ENCODE measurements at places on chromosomes 11 and 22.

DNA sequence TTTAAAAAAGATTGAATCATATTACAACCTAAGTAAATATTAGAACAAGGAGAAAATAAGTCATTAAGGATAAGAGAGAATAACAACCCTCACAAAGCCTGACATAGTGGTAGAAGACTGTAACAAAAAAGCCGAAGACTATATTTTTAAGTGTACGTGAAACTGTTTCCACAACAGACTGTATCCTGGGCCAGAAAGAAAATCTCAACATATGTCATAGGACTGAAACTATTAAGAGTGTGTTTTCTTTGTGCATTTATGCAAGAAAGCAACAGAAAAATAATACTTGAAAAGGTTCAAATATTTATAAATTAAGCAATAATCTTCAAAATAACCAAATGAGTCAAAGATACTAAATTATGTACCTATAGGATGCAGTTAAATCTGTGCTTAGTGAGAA, 309.8 kb downstream of the CASP12 start:
- no peak for DNase-seq

- DNase-seq: no peak
These were observed 156.3 kb upstream of the SESN3 start for GRCh38 chr11:95387325-95387724.

DNA sequence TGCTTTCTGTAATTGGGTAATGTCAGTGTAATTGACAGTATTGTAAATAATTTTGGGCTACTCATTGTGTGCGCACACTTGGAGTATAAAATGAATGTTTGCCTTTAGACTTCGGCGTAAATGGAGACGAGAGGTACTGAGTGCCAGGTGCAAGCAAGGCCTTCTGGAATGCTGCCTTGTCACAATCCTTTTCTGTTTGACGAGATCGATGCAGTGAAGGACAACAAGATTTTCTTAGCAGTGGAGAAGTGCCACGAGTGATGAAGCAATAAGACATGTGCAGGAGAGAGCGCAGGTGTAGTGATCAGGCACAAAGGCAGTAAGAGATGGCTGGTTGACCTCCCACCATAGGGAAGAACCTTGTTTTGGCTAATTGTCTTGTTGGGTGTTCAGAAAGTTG, 67.5 kb downstream of the DDX10 start:
- no peak for DNase-seq

DNA sequence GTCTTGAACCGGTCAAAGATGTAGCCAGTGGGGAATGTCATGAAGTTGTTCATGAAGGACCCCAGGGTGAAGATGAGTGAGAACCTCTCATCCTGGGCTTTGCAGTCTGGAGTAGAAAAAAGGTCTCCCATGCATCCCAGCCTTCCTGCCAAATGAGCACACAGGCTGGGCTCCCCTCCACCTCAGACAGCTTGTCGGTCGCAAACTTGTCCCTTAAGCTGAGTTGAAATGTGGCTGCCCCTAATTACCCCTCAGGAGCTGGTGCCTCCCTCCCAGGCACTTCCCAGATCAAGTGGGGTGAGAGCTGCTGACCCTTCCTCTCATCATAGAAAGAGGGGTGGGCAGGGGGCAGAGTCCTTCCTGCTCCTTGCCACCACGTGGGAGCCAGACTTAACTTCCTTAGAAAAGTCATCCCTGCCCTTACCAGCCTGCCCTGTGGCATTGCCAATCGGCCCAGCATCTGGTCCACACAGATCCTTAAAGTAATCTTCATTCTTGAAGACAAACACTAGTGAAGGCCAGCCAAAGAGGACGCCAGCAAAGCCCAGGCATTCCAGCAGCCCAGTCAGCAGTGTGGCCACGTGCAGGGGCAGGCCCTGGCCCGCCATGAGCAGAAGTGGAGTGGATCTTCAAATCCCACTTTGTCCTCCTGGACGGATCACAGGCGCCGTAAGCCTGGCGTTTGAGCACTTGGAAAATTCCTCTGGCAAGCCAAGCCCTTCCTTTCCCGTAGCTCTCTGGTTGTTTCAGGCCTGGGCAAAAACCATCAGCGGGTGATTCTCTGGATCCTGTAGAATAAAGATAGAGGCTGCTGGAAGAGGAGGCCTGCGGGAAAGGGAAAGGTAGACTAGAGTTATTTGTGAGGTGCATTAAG, 1.1 kb downstream of the SLC43A3 start:
- no peak for DNase-seq

GRCh38 chr11:33310720-33311500, 53.7 kb downstream of the HIPK3 start:
- no peak for DNase-seq

GRCh38 chr11:74479732-74480123, 12.4 kb upstream of the KCNE3 start:
- no peak for DNase-seq

DNA sequence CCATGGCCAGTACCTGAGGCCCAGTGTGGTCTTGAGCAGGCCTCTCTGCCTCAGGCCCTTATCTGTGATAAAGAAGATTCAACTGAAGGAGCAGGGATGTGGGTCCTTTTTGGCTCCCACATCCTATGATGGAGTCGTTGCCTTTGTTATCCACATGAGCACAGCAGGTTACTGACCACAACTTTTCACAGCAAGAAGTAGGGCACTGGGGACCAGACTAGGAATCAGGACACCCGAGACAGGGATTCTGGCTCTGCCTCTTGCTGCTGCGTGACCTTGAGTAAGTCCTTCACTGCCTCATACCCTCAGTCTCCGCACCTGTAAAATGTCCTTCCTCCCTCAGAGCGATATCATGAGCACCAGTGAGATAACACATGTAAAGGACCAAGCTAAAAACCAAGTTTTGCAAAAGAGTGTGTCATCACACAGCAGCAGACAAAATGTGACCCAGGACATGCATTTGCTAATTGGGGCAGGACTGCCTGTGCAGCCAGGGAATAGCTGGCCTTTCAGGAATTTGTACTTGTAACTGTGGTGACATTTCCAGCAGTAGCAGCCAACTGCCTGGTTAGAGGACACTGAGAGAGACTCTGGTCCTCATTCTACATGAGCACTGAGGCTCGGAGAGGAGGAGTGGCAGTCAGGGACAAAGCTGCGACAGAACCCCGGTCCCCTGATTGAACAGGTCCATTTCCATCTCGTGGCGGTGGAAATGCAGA, 13.2 kb upstream of the SMIM35 start:
- DNase-seq: no peak

DNA sequence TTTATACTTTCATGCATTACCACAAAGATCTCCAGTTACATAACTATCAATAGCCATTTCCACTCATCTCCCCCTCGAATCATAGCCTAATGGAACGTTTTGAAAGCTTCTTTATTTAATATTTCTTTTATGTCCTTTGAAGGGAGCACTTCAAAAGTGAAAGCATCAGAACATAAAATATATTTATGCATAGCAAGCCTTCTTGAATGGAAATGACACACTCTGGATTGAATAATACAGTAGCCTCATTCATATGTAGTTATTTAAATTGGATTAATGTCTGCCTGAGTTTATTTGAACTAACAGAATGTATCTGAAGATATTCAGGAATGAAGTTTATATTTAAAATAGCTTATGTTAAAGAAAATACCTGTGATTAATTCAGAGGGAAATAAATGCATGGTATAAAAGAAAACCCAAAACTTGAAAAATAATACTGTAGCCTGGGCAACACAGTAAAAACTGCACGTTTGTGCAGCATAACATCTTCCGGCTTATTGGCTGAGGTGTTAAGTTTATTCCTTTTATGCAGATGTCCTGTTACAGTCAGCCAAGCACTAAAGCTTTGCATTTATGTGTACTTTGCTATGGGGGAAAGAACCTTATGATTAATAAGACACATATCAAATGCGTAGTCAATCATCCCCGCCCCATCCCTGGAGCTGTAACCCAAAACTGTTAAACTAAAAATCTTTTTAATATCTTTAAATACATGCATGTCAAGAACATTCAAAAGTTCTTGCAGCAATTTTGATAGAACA, 22.0 kb downstream of the OOSP3 start:
- no peak for DNase-seq

- no peak for DNase-seq
These were observed 158.7 kb upstream of the ARHGAP20 start for GRCh38 chr11:110870816-110871522.

- DNase-seq: no peak
These were observed 17.4 kb downstream of the SLC43A3 start for GRCh38 chr11:57409321-57410100.

DNA sequence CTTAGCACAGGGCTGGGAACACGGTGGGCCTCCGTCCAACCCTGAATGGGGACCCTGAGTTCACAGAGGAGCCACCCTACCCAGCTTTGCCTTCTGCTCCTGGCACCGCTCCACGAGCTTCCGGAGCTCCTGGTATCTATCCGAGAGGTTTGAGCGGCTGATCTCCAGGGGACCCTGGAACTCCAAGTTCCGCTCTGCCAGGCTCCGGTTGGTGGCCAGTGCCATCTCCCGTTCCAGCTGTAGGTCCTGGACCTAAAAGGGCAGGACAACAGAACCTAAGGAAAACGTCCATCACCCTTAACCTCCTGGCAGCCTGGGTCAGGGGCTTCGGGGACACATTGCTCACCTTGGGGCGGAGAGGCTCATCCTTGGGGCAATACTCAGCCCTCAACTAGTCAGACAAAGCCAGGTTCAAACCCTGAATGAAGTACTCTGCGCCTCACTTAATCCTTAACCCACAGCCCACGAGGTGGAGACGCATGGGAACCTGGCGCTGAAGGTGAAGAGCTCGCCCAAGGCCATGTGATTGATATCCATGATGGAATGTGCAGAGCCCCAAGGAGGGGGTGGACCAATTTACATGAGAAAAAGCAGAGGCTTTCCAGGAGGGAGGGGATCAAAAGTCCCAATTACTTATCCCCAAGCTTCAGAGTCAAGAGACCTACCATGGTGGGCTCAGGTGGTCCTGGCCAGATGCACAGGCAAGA, 27.1 kb downstream of the VPS37C start:
- no peak for DNase-seq

DNA sequence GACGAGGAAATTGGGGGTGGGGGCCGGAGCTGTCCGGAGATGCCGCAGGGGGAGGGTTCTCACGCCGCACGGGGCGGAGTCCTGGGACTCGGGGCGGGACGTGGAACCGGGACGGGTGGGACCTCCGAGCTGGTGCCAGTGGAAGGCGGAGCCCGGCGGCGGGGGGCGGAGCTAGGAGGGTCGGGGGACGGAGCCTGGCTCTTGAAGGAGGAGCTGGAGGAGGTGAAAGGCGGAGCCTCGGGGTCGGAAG, 271 bp downstream of the FKBP2 start:
- peak; percentile 99 for DNase-seq

GRCh38 chr11:115819014-115819413, 314.8 kb upstream of the CADM1 start:
- DNase-seq: no peak

DNA sequence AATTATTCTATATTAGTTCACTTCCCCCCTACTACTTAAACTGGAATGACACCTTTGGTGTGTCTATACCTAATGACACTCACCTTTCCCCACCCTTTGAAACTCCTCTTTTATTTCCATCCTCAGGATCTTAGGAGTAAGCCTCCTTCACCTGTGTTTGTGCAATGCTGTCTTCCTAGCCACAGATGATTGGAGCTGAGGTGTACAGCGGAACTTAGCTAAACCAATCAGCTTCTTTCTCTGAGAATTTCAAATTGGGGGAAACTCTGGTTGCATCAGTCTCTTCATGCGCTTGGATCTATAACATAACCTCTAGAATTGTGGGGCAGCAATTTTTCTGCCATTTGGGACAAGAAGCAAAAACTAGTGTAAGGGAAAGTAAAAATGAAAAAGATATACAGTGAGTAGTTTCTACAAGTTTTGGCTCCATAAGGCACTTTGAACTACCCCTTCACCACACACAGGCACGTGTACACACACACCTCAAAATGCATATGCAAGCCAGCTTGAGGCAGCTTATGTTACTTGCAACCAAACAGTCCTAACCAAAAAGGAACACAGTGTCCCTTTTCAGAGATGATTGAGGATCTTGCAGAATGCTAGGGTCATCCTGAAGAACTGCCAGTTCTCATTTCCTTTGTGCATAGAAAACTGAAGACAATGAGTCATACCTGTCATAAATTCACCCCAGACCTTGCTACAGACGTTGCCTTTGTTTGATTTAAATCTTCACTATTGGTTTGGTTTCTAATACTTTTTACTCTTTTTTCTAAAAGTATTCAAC, 36.0 kb upstream of the LDLRAD3 start:
- DNase-seq: no peak

DNA sequence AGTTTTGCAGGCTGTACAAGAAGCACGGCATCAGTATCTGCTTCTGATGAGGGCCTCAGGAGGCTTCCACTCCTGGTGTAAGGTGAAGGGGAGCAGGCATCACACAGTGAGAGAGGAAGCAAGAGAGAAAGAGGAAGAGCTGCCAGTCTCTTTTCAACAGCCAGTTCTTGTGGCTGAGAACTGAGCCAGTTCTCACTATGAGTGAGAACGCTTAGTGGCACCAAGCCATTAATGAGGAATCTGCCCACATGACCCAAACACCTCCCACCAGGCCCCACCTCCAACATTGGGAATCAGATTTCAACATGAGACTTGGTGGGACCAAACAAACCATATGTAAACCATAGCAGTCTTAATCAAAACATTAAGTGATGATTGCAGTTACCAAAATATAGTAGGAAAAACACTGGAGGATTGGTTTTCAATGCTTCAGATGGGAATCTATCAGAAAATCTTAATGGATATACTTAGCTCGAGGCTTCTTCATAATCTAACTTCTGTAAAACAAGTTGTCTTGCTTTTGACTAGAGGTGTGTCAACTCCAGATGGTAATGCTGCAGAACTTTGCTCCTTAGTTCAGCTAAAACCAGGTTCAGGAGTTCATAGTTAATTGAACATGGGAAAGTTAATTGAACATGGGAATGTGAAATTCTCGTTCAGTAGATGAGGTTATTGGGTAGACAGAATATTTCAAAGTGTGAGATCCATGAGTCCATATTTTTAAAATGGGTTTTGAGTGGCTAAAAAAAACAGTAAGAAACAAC, 12.2 kb downstream of the FAR1 start:
- DNase-seq: no peak

- no peak for DNase-seq
These were observed 53.1 kb upstream of the SLC22A12 start for GRCh38 chr11:64537876-64538275.

GRCh38 chr11:1574933-1575242, 2.8 kb upstream of the DUSP8 start:
- DNase-seq: no peak

DNA sequence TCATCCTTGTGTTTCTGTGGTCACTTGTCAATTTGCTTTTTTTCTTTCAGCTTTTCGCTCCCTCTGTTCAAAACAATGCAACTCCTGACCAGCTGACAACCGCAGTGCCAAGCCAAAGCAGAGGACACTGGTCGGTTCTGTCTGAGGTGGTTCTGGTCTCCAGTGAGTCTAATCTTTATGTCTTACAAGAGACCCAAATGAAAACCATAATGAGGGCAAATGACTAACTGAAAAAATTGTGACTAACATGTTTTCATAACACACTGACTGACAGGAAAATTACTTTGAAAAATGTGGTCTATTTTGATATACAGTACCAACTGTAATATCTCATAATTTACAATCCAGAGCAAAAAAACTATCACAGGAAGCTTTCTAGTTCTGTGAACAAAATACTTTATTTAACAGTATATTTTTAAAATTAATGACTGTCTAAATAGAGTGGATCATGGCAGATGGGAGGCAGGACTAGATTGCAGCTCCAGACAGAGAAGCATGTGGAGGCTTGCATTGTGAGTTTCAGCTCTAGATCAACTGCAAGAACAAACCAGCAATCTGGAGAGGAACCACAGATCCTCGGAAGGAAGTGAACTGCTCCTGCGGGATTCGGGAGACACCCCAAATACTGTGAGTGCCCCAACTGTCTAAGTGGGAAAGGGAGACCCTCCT, 311.8 kb downstream of the SBF2 start:
- no peak for DNase-seq

All from stimulated activated CD8-positive, alpha-beta memory T cell treated with anti-CD3 and anti-CD28 coated beads, Interleukin-7, amount 100 ng/mL, for 24 hours (primary cell).